ENCODE measurements at places on chromosomes 2 and 18. TPM values are rescaled to one million over a fixed set of nuclear protein-coding genes. Genes with fewer than 3 reads are reported as not detected.

Gene PELI1
- total RNA-seq: 1.3 TPM

Gene RAB27B
- total RNA-seq: 13.1 TPM

Gene DNAH7
- total RNA-seq: 1.2 TPM

Gene LRRTM4
- not detected for total RNA-seq

Gene ORMDL1
- 42.5 TPM for total RNA-seq

Gene MOGAT1
- total RNA-seq: not detected

Gene C2orf80
- total RNA-seq: not detected

Gene PTPRM
- 34.5 TPM for total RNA-seq

Gene MC5R
- total RNA-seq: 0.06 TPM

Gene DPY30
- total RNA-seq: 108 TPM

Gene MLPH
- 335 TPM for total RNA-seq

Gene RAX
- not detected for total RNA-seq

Gene ABCB11
- 0.01 TPM for total RNA-seq

Gene LCT
- total RNA-seq: 0.03 TPM

Gene LINC00305
- not detected for total RNA-seq

Gene NEB
- 0.20 TPM for total RNA-seq

Gene LYG1
- 1.7 TPM for total RNA-seq

Gene RTN4
- 451 TPM for total RNA-seq

Gene UNC80
- total RNA-seq: not detected

Gene EPAS1
- total RNA-seq: 101 TPM

Gene GDF7
- 0.09 TPM for total RNA-seq

Gene GREB1L
- 5.4 TPM for total RNA-seq

Gene OR6B2
- total RNA-seq: not detected

Gene ANKRD30B
- total RNA-seq: not detected

Gene FAM124B
- not detected for total RNA-seq

Gene GALNT5
- 1.8 TPM for total RNA-seq

Gene ALPI
- total RNA-seq: not detected

Gene GBX2
- 2.3 TPM for total RNA-seq

Gene TTL
- total RNA-seq: 36.2 TPM

Gene CD207
- not detected for total RNA-seq

Gene INHA
- 0.52 TPM for total RNA-seq

Gene LYG2
- total RNA-seq: not detected

Gene APCDD1
- total RNA-seq: 0.06 TPM

Gene FIGN
- 2.1 TPM for total RNA-seq

Gene IL1F10
- total RNA-seq: 0.09 TPM

Gene ECEL1
- 0.23 TPM for total RNA-seq

Gene FMNL2
- total RNA-seq: 31.2 TPM

Gene SIX2
- total RNA-seq: 2.8 TPM

Gene KLHL30
- 0.16 TPM for total RNA-seq

Gene SEH1L
- total RNA-seq: 24.1 TPM

Measured in A549 treated with AZD2906 at 1 μM for 4 hours (cell line).